Mesothelial cell of epicardium (in vitro differentiated cells): ENCODE measurements at places on chromosomes 4 and X. TPM values are rescaled to one million over a fixed set of nuclear protein-coding genes. Genes with fewer than 3 reads are reported as not detected.

- H3K4me1 ChIP-seq: peaks cover 38% of the 10 kb centered on the region
- no peaks in the 10 kb centered on the region for H3K36me3 ChIP-seq
- no peak for DNase-seq
- H3K27me3 ChIP-seq: no peaks in the 10 kb centered on the region
- H3K27ac ChIP-seq: peak overlapping the region; percentile 55
Observed at GRCh38 chrX:13159886-13160285, 115.5 kb upstream of the FAM9C start.

Gene GAB3
- total RNA-seq: 0.29 to 0.67 TPM (median 0.38 TPM) in 3 replicates

- H3K27me3 ChIP-seq: no peaks in the 10 kb centered on the region
- no peak overlapping the region for H3K4me3 ChIP-seq
- no peaks in the 10 kb centered on the region for H3K36me3 ChIP-seq
Observed at GRCh38 chr4:16715482-16715881, 183.0 kb downstream of the LDB2 start.

Gene RHOXF2
- total RNA-seq: not detected in 3 replicates

DNA sequence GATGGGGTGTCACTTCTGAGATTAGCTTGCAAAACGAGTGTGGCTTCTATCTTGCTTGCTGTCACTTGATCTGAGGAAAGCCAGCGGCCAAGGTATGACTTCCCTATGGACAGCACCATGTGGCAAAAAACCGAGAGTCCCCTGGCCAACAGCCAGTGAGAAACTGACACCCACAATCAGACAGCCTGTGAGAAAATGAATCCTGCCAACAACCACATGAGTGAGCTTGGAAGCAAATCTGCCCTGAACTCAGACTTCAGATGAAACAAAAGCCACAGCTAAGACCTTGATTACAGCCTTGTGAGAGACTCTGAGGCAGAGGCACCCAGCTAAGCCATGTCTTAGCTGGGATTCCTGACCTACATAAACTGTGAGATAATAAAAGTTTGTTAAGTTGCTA lies 45.5 kb downstream of the PPP1R2C start:
- H3K27me3 ChIP-seq: no peaks in the 10 kb centered on the region
- peaks cover 2% of the 10 kb centered on the region for H3K36me3 ChIP-seq
- H3K27ac ChIP-seq: no peak overlapping the region
- H3K4me1 ChIP-seq: peaks cover 3% of the 10 kb centered on the region

Gene CXXC4
- total RNA-seq: 4.6 to 5.1 TPM (median 5.0 TPM) in 3 replicates

- H3K27ac ChIP-seq: no peak overlapping the region
- no peak overlapping the region for H3K4me3 ChIP-seq
- H3K27me3 ChIP-seq: peaks cover 6% of the 10 kb centered on the region
- H3K4me1 ChIP-seq: no peaks in the 10 kb centered on the region
Observed at GRCh38 chrX:130418066-130418465, 16.3 kb downstream of the RBMX2 start.

GRCh38 chr4:181647396-181648147 lies 595.6 kb upstream of the TENM3 start:
- H3K36me3 ChIP-seq: peaks cover 8% of the 10 kb centered on the region
- DNase-seq: no peak
- H3K4me3 ChIP-seq: no peak overlapping the region
- H3K27ac ChIP-seq: no peak overlapping the region
- H3K4me1 ChIP-seq: peaks cover 37% of the 10 kb centered on the region

GRCh38 chr4:835148-836002 lies 9.4 kb upstream of the CPLX1 start:
- no peaks in the 10 kb centered on the region for H3K4me1 ChIP-seq
- no peak overlapping the region for H3K4me3 ChIP-seq
- no peak overlapping the region for H3K27ac ChIP-seq
- H3K36me3 ChIP-seq: peaks cover 10% of the 10 kb centered on the region

Gene FGD1
- total RNA-seq: 38.4 to 39.9 TPM (median 39.1 TPM) in 3 replicates

GRCh38 chr4:3679851-3680311 lies 86.3 kb upstream of the ADRA2C start:
- H3K27ac ChIP-seq: no peak overlapping the region
- no peaks in the 10 kb centered on the region for H3K36me3 ChIP-seq
- H3K4me3 ChIP-seq: no peak overlapping the region
- H3K4me1 ChIP-seq: no peaks in the 10 kb centered on the region
- peaks cover 71% of the 10 kb centered on the region for H3K27me3 ChIP-seq

GRCh38 chr4:72531768-72532290 lies 37.2 kb downstream of the ADAMTS3 start:
- no peaks in the 10 kb centered on the region for H3K36me3 ChIP-seq
- H3K4me3 ChIP-seq: no peak overlapping the region
- H3K4me1 ChIP-seq: peaks cover 2% of the 10 kb centered on the region
- no peaks in the 10 kb centered on the region for H3K27me3 ChIP-seq
- H3K27ac ChIP-seq: no peak overlapping the region
- no peak for DNase-seq

- no peak for DNase-seq
- H3K4me3 ChIP-seq: no peak overlapping the region
- peaks cover 8% of the 10 kb centered on the region for H3K4me1 ChIP-seq
- no peak overlapping the region for H3K27ac ChIP-seq
Observed at GRCh38 chrX:39020051-39020669, 218.9 kb downstream of the MID1IP1 start.

DNA sequence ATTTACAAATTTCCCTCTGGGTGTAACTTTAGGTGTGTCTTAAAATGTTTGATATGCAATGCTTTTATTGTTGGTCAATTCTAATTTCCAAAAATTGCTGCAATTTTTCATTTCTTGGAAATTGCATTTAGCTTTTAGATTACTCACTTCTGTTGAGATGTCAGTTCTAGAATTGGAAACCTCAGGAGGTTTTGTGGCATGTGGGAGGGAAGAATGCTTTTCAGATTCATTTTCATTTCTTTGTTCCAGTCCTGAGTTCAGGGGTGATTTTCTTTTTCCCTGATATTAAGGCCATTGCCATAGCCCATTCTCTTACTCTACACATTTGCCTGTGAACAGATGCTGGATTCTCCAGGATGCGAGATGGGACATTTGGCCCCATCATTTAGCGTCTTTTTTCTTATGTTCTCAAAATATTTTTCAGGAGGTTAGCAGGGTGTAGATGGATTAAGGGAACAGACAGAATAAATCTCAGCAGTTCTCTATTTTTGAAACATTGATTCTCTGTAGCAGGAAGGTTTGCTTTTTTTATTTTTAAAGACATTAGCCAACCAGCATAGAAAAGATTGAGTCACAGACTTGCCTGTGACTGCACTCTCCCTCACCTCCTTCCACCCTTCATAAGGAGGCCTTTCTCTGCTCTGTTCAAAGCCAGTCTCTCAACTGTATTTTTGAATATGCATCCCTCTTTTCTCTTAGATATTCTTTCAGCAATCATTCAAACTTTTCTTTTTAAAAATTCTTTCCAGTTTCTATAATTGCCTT lies 238.4 kb upstream of the ANXA3 start:
- H3K4me1 ChIP-seq: peaks cover 48% of the 10 kb centered on the region
- H3K27me3 ChIP-seq: no peaks in the 10 kb centered on the region
- no peak for DNase-seq
- no peak overlapping the region for H3K4me3 ChIP-seq
- no peak overlapping the region for H3K27ac ChIP-seq

GRCh38 chr4:140095694-140096482 lies 58.1 kb downstream of the MAML3 start:
- no peaks in the 10 kb centered on the region for H3K27me3 ChIP-seq
- H3K27ac ChIP-seq: peak overlapping the region; percentile 71
- no peak for DNase-seq

GRCh38 chr4:146508229-146508939 lies 13.4 kb downstream of the SLC10A7 start:
- DNase-seq: no peak
- H3K27ac ChIP-seq: no peak overlapping the region
- H3K4me3 ChIP-seq: no peak overlapping the region
- H3K4me1 ChIP-seq: no peaks in the 10 kb centered on the region
- H3K36me3 ChIP-seq: peaks cover 9% of the 10 kb centered on the region

Gene BEX4
- 73.2 to 82.2 TPM (median 74.3 TPM) in 3 replicates for total RNA-seq

Gene EDNRA
- total RNA-seq: 135 to 140 TPM (median 135 TPM) in 3 replicates

DNA sequence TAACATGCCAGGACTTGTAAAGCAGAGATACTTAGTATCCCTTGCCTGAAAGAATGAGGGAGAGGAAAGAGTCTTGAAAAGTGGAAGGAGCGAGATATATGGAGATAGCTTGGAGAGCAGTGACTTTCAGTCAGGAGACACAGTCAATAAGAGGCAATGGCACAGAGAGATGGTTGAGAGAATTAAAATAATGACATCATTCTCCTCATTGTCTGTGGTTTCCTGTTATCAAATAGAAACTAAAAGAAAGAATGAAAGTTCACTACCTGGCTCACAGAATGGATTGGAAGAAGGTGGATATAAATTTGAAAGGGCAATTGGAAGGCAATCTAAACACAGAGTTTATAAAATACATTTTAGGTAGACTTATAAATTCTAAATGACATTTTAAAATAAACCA lies 760.2 kb upstream of the AADAT start:
- no peaks in the 10 kb centered on the region for H3K36me3 ChIP-seq
- peaks cover 6% of the 10 kb centered on the region for H3K4me1 ChIP-seq
- DNase-seq: no peak
- no peak overlapping the region for H3K27ac ChIP-seq
- no peaks in the 10 kb centered on the region for H3K27me3 ChIP-seq
- no peak overlapping the region for H3K4me3 ChIP-seq

Gene HPGD
- 11.2 to 16.2 TPM (median 15.5 TPM) in 3 replicates for total RNA-seq

DNA sequence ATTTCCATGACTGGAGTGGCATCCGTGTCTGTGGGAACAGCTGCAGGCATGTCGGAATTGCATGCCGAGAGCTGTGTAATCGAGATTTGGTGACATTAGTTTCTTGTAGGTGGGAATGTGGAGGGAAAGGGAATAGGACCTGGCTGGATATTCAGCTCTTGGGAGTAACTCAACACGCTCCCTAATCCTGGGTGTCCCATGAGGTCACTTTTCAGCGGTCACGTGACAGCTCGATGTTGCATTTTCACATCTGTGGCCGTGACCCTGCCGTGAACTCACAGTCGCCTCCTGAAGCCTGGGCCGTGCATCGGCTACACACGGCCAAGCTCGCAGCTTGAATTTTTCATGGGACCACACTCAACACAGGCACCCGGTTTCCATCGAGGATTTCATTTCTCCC lies 25.8 kb upstream of the PSAPL1 start:
- no peaks in the 10 kb centered on the region for H3K36me3 ChIP-seq
- H3K4me1 ChIP-seq: peaks cover 11% of the 10 kb centered on the region
- H3K4me3 ChIP-seq: no peak overlapping the region
- no peak overlapping the region for H3K27ac ChIP-seq

Gene SNCA
- 14.8 to 18.3 TPM (median 15.7 TPM) in 3 replicates for total RNA-seq

DNA sequence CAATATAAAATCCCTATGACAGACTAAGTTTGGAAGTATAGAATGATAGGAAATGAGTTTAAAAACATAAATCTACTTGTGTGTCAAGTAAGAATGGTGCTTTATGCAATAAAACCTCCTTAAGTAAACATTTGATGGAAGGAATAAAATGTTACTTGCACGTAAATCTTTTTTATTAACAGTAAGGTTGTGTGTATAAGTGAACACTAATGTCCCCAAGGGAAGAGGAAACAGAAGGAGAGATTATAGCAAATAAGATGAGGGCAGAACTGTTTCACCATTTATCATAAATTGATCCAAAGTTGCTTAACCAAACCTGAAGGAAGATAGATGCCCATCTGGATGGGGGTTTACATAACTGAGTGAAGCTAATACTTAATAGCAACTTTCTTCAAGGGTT lies 86.8 kb downstream of the FRMPD4 start:
- H3K4me3 ChIP-seq: no peak overlapping the region
- no peaks in the 10 kb centered on the region for H3K36me3 ChIP-seq
- DNase-seq: no peak
- H3K4me1 ChIP-seq: no peaks in the 10 kb centered on the region
- H3K27me3 ChIP-seq: peaks cover 17% of the 10 kb centered on the region

GRCh38 chr4:52202931-52203330 lies 151.8 kb downstream of the SPATA18 start:
- H3K27me3 ChIP-seq: no peaks in the 10 kb centered on the region
- no peak for DNase-seq
- no peak overlapping the region for H3K27ac ChIP-seq
- H3K4me3 ChIP-seq: no peak overlapping the region

DNA sequence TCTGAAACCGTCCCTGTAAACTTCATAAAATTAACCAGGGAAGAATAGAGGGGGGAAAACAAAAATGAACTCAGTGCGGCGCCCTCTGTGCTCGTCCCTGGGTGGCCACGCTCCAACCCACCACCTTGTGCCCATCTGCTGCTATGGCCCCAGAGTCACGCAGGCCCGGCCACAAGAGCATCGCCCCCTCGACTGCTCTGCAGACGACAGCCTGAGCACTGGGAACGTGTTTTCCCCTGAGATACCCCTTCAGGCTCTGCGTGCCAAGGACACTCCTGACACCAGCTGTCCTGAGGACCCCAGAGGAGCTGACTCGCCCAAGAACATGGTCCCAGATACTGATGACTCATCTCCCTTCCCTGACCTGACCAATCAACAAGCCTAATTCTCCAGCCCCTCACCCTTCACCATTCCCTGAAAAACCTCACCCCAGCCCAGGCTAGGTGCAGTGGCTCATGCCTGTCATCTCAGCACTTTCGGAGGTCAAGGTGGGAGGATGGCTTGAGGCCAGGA lies 64.1 kb upstream of the GPR78 start:
- no peaks in the 10 kb centered on the region for H3K27me3 ChIP-seq
- H3K4me1 ChIP-seq: no peaks in the 10 kb centered on the region
- H3K27ac ChIP-seq: no peak overlapping the region
- no peak for DNase-seq
- no peaks in the 10 kb centered on the region for H3K36me3 ChIP-seq
- H3K4me3 ChIP-seq: no peak overlapping the region

DNA sequence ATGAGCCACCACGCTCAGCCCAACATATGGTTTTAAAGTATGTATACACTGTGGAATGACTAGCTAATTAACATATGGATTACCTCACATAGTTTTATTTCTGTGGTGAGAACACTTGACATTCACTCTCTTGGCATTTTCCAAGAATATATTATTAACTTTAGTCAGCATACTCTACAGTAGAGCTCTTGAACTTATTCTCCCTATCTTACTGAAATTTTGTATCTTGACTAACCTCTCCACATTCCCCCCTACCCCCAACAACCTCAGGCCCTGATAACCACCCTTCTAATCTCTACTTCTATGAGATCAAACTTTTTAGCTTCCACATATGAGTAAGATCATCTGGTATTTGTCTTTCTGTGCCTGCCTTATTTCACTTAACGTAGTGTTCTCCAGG lies 38.6 kb upstream of the AGA start:
- no peak overlapping the region for H3K4me3 ChIP-seq
- DNase-seq: no peak
- no peaks in the 10 kb centered on the region for H3K27me3 ChIP-seq
- H3K27ac ChIP-seq: no peak overlapping the region
- peaks cover 22% of the 10 kb centered on the region for H3K4me1 ChIP-seq
- H3K36me3 ChIP-seq: no peaks in the 10 kb centered on the region

DNA sequence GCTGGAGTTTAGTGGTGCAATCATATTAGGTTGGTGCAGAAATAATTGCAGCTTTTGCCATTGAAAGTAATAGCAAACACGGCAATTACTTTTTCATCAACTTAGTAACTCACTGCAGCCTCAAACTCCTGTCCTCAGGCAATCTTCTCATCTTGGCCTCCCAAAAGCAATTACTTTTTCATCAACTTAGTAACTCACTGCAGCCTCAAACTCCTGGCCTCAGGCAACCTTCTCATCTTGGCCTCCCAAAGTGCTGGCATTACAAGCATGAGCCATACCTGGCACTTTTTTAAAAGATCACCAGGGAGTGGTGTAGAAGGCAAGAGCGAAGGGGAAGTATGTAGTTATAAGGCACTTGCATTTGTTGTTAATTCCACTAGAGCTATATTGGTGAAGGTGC lies 491.1 kb upstream of the ADGRL3 start:
- DNase-seq: no peak
- no peaks in the 10 kb centered on the region for H3K36me3 ChIP-seq
- H3K4me3 ChIP-seq: no peak overlapping the region
- no peaks in the 10 kb centered on the region for H3K27me3 ChIP-seq
- H3K27ac ChIP-seq: no peak overlapping the region
